Skeletal muscle cell (primary cell): ENCODE measurements at places on chromosomes 6 and 20.

GRCh38 chr6:722077-722524, 29.2 kb upstream of the EXOC2 start:
- peak; percentile 52 for DNase-seq

DNA sequence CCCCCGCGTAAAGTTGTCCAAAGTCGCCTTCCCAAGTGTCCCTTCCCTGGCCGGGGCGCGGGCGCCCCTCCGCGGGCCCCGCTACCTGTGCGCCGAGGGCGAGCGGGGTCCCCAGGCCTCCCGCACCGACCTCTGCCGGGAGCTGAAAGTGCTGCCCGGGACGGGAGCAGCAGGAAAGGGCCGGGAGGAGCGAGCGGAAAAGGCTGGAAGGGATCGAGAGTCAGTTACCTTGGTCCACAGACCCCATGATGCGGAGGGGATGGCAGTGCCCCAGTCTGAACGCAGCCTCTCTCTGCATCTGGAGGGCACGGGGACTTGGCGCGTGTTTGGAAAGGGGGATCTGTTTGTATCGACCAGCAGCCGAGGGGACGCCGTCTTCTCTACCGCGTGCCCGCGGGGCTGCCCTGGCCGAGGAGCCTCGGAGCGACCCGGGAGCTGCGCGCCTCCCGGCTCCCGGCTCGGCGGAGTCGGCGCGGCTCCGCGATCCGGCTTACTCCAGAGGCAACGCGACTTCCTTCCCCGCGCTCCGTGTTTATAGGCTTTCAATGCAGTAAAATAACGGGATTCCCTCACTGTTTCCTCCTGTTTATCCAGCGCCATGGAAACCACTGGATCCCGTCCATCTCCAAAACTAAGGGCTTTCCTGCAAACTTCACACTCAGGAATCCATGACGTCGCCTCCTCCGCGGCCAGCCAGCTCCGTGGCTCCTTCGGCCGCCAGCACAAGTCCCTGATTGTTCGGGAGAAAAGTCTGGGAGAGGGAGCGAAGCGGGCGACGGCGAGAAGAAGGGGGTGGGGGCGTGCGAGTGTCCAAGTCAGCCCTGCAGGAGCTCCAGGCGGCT, 20.0 kb upstream of the NFATC2 start:
- peak; percentile 73 for DNase-seq

- DNase-seq = no peak
Measured at GRCh38 chr20:54382419-54382818, 93.0 kb upstream of the DOK5 start.

- DNase-seq = no peak
Measured at GRCh38 chr6:95581073-95581472, 3.7 kb downstream of the MANEA start.

DNA sequence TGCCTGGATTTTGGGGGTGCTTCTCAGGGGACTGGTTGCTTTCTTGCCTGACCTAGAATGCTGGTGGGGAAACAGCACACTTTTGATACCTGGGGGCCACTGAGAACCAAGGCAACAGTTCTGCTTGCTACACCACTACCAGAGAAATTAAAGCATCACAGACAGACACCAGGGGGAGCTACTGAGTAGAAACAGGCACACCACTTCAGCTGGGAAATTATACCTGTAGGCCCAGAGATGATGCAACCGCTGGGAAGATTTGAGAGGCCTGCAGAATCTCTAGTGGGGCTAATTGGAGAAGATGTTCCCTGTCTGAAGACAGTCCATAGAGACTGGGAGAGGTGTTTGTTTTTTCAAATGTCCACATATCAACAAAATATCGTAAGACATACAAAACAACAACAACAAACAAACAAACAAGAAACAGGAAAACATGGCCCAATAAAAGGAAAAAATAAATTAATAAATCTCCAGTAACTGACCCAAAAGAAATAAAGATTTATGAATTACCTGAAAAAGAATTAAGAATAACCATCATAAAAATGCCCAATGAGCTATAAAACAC, 129.4 kb upstream of the RIN2 start:
- peak; percentile 19 for DNase-seq

DNA sequence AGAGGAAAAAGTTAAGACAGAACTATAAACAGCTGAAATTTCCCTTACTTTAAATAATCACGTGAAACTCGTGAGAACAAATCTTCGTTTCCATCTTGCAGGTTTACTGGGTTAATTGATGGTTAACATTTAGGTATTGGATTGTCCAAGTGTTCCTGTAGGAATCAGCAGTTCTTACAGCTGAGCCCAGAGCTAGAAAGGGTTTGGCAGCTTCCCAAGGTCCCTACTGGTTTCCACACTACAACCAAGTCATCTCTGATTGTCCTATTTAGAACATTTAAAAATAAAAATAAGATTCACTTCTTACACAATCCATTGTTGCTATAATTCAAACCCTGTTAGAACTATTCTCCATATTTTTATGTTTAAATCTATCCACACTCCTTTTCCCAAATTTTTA, 15.8 kb downstream of the MPC1 start:
- DNase-seq = no peak

DNA sequence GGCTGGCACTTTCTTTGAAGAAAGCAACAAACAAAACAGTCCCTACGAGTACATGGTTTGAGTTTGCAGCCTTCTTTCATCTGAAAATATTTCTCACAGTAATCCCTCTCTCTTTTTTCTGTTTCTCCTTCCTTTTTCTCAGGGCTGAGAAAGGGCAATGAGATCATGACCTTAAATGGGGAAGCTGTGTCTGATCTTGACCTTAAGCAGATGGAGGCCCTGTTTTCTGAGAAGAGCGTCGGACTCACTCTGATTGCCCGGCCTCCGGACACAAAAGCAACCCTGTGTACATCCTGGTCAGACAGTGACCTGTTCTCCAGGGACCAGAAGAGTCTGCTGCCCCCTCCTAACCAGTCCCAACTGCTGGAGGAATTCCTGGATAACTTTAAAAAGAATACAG, 80.7 kb upstream of the CLDN20 start:
- DNase-seq = no peak

DNA sequence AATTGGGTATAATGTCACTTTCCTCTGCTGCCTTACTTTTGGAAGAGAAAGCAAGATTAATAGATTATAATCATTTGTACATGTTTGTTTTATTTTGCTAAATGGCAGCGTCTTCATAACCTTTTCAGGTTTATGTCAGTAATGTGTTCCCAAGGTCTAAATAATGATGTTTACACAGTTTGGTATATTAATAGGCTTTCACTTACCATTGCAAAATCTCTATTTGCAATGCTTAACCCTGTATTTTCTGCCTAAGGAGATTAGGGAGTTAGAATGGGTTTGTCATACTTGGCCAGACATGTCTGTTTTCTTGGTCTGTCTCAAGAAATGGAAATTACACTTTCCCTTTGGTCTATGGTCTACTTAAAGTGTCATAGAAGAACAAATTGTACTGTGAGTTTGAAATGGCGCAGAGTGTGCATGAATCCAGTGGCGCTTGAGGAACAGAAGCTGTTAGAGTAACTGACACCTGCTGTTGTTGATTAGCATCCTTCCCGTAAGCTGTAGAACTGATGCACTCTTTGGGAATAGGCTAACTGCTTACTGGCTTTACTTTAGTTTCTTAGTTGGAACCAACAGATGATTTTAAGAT, 261.1 kb downstream of the SAMD5 start:
- DNase-seq = no peak

DNA sequence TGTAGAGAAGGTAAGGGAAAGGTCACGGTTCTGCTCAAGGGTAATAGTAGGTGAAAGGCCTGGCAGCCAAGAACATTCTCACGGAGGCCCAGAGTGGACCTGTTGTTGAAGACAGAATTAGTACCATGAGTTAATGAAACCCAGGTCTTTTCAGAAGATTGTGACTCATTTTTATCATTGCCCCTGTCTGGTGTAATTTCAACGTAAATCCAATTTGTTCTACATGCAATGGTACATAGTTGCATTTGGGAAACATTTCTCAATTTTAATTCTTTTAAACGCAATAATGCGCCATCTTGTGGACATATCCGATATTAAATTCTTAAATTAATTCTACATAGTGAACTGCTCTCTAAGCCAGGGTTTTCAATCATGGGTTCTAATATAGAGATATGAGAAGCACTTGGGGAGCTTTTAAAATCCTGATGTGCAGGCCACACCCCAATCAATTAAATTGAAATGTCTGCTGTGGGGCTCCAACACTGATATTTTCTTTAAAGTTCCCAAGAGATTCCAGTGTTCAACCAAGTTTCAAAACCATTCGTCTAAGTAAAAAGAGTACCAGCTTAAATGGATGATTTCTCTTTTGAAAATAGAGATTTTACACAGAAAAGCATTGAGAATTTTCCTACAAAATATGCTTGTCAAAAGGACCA, 257.4 kb downstream of the PLCB1 start:
- no peak for DNase-seq

GRCh38 chr6:4308364-4308763, 173.0 kb upstream of the ECI2 start:
- DNase-seq = no peak

DNA sequence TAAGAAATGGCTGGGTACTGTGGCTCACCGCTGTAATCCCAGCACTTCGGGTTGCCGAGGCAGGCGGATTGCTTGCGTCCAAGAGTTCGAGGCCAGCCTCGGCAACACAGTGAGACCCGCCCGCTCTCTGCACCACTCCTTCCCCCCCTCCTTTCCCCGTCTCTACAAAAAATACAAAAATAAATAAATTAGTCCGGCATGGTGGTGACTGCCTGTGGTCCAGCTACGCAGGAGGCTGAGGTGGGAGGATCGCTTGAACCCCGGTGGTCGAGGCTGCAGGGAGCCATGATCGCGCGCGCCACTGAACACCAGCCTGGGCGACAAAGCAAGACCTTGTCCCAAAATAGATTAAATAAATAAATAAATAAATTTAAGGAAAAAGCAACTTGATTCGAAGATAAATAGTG, 448 bp upstream of the RNF114 start:
- no peak for DNase-seq

DNA sequence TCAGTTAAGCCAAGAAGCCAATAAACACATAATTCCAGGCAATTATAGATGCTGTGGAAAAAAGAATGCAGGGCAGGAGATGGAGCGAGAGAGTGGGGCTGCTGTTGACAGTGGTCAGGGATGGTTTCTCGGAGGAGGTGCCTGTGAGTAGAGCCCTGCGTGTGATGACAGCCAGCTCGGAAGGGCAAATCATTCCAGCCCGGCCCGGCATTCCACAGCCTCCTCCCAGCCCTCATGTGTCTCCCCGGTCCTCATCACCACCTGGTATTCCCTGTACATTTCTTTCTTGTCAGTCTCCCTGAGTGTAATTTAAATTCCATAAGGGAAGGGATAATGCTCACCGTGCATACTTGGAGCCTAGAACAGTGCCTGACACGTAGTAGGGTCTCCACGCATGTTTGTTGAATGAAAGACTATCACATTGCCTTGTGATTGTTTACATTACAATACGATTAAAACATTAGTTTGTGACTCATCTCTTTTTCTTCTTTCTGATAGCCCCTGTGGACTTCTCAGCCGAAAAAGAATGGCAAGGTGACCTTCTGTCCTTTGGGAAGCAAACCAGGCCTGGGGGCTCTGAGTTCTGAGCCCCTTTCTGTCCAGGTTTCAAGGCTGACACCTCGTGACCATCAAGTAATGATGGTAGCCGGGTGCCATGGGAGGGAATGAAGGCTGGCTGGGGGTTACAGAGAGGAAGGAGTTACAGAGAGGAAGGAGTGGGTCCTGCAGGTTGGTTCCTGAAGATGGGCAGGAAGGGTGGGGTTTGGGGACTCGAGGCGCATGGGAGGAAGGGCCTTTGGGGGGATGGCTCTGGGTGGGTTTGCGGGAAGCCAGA, 379.5 kb upstream of the SULF2 start:
- DNase-seq = no peak

DNA sequence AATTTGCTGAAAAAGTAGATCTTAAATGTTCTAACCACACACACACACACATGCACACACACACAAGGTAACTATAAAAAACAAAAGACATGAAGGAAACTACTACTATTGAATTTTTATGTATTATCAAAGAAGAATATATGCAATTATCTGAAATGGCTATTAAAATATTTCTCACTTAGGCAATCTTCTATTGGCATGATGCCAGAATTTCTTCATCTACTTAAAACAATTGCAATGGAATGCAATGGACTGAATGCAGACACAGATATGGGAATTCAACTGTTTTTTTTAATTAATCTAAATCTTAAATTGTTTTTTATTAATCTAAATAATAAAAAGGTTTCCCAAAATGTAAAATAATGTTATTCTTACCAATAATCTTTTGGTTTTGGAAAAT, 152.6 kb upstream of the SMLR1 start:
- no peak for DNase-seq

- no peak for DNase-seq
Measured at GRCh38 chr20:64067005-64067632, 4.1 kb downstream of the TCEA2 start.
